Left kidney (tissue), 8 donors: ENCODE measurements at places on chromosomes 2 and 18. TPM values are rescaled to one million over a fixed set of nuclear protein-coding genes. Genes with fewer than 3 reads are reported as not detected.

Gene NEB
- 30.6 TPM for polyA plus RNA-seq

Gene NOSTRIN
- polyA plus RNA-seq, result 37.2 TPM

DNA sequence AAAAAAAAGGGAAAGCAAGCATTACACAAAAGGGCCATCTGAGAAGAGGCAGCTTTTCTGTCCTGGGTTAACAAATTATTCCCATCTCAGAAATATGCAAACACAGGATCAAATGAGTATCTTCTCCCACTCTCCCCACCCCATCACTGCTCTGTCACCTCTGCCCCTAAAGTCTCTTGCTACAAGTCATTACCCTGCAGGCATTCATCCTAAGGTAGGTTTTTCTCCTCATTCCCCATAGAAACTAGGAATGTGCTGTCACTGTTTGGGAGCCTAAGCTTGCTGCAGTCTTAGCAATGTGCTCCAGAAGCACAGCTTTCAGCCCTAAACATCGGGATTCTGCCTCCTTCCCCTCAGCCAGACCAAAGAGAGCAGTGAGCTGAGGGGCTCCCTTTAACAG, 3.6 kb downstream of the LRRTM1 start:
- DNase-seq, result no peak

DNA sequence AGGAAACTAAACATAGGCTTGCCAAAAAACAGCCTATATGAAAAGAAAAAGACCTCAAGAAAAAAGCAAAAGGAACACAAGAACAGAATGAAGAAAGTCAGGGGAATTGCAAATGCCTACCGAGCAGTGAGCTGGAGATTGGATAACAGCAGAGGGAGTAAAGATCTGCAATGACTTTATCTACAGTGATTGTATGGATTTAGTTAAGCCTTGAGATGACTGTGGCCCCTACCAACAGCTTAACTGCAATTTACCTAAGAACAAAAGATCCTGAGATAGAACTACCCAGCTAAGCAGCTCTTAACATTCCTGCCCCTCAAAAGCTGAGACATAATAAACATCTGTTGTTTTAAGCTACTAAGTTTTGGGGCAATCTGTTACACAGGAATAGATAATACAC, 20.5 kb downstream of the LNPK start:
- no peak for DNase-seq

- no peak for DNase-seq
Observed at GRCh38 chr2:238965371-238966071, 117.6 kb downstream of the TWIST2 start.

Gene APOB
- polyA plus RNA-seq, result 5.3 TPM

GRCh38 chr18:45321520-45321919, 293.8 kb upstream of the SLC14A2 start:
- DNase-seq, result no peak

Gene SGO2
- polyA plus RNA-seq, result 21.8 TPM

Gene WNT10A
- polyA plus RNA-seq, result 0.45 TPM

DNA sequence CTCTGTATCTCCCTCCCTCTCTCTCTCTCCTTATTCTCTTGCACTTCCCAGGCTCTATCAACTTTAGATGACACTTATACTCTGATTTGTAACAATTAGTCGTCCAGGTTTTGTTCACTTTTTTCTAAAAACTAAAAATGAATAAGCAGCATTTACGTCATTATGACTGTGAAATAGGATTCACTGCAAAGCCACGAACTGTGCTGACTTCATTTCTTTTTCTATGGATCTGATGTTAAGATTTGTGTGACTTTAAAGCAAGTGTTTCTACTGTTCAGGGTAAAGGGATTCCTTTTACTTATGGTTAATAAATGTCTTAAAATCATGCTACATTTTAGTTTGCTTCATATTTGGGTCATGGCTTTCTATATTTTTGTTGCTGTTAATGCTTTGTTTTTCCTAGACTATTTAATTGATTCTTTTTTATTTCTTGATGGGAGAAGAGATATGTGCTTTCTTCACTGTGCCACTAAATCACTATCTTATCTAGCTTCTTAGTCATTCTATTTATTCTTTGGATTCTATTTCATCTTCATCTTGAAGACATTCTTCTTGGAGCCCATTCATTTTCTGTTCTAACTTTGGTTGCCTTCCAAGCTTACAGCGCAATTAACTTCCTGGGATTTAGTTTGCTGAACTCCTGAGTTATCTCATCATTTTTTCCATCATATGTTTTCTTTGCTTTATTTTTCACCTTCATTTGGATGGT, 480.4 kb upstream of the TRIB2 start:
- DNase-seq, result no peak

DNA sequence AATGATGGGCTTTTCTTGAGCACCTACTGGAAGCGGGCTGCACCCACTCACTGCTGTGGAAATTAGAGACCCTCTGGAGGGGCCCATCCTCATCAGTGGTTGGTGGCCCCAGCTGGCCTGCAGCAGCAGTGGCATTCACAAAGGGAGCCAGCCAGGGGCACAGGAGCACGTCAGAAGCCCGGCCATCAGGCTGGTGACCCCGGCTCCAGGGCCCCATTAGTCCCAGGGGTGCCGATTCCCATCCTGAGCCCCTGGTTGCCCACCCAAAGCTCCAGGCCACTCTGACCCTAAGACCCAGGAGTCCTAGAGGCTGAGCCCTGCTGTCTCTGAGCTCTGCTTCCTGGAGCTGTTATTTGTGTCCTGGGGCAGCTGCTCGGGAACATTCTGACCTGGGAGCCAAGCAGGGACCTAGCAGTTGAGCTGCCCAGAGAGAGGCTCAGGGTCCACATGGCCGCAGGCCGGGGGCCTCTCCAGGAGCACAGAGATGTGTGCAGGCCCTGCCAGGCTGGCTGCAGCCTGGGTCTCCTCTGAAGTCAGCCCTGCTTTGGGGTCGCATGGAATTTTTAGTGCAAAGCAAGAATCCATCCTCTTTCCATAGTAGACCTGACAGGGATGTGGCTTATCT, 207.2 kb downstream of the KLHL29 start:
- no peak for DNase-seq

GRCh38 chr2:171553858-171554257, 31.6 kb downstream of the CYBRD1 start:
- DNase-seq, result no peak
